ENCODE measurements at places on chromosomes 6 and 20.

DNA sequence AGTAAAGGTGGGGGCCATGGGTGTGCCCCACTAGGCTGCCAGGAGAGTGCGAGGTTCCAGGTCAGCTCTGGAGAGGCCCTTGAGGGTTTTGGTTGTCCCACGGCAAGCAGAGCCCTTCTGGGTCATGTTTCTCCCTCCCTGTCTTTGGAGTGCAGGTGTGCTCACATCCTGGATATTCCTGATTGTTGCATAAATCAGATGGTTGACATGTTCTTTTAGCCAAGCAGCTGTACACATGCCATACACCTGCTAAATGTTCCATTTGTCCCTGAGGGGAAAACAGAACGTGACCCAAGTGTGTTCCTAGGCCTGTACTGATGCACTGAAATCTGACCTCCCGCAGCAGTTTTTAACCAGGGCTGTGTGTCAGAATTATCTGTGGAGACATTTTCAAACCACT, 77.5 kb upstream of the BEND3 start:
- DNase-seq = no peak

- peak; percentile 40 for DNase-seq
Observed at GRCh38 chr20:11350126-11351005, 567.3 kb upstream of the BTBD3 start.

DNA sequence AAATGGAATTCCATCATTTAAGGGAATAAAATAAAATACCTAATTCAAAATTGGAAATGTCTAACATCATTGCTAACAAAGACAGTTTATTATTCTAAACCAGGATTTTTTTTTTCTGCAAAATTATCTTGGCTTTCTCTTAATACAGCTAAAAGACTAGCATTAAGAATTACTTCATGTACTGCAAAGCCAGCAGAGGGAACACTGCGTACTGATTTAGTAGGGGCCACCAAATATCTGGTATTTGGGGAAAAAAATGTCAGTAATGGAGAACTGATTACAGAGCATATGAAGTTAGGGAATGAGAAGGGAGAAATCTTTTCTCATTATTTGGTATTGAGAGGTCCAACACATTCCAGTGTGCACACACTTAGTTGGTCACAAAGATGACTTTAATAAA, 3.2 kb upstream of the SOX4 start:
- DNase-seq = no peak

- no peak for DNase-seq
Observed at GRCh38 chr6:68114463-68115047, 520.5 kb upstream of the ADGRB3 start.

- no peak for DNase-seq
Observed at GRCh38 chr6:105873799-105874198, 212.3 kb upstream of the PRDM1 start.

DNA sequence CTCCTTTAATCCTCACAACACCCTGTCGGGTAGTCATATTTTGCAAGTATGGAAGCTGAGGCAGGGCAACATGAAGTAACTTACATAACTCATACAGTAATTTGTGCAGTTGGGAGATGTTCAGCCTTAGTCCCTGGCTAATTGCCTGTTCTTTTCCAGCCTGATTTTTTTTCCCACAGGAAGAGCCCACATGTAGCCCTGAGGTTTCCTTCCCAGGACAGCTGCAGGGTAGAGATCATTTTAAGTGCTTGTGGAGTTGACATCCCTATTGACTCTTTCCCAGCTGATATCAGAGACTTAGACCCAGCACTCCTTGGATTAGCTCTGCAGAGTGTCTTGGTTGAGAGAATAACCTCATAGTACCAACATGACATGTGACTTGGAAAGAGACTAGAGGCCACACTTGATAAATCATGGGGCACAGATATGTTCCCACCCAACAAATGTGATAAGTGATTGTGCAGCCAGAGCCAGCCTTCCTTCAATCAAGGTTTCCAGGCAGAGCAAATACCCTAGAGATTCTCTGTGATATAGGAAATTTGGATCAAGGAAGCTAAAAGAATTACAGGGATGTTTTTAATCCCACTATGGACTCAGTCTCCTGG, 5.0 kb upstream of the BTN2A1 start:
- DNase-seq = no peak

All from AG08395 (cell line).